Esophagus mucosa (tissue), 1 donor: ENCODE measurements at places on chromosomes 1 and 21.

DNA sequence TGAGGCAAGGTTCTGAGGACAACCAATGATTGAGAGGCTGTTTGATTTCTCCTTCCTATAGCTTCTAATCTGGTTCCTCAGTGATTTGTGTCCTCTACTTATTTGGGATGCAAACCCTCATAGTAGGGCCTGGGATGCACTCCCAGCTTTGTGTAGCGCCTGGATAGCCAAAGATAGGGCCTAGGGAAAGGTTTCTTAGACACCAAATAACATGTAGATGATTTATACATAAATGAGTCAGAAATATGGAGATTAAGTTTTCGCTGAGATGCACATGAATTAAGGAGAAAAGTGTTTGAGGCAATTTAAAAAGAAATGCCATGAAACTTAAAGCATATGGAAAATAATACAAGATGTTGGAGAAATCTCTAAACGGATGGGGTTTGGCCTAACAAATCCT lies 66.0 kb upstream of the LMO4 start:
- no peak for ATAC-seq

DNA sequence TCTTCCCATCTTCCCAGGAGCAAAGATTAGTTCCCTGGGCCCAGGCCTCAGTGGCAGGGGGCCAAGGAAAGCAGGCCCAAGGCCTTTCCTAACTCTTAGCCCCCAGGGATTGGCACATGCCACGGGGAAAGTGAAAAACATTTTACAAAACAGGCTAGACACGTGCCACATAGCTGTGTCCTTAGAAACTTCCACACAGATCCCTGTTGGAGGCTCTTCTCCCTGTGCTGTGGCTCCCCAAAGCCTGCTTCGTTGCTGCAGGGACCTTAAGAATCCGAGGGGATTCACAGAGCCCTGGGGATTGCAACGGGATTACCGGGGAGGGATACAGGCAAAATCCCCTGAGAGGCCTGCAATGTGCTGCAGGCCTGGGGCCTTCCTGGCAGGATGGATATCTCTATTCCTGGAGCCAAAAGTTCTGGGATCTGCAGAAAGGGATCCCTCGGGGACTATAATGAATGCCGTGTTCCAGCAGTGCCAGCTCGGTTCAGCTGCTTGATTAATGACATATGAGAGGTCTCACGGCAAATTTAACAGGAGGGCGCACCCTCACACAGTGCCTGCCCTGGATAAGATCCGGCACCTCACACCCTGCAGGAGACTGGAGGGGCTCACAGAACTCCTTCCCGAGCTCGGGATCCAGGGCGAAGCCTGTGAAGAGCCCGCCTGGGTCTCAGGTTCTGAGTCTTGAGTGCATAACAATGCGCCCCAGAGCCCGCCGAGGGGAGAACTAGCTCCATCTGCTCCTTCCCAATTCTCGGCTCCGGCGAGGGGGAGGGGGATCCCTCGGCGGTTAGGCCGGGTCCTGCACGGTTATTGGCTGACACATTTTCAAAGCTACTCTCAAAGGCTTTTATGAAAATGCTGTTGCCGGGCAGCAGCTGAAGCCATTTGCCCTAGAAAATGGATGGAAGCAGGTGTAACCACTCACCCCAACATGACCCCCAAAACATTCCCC lies 15.3 kb upstream of the RGS8 start:
- peak; percentile 38 for ATAC-seq

DNA sequence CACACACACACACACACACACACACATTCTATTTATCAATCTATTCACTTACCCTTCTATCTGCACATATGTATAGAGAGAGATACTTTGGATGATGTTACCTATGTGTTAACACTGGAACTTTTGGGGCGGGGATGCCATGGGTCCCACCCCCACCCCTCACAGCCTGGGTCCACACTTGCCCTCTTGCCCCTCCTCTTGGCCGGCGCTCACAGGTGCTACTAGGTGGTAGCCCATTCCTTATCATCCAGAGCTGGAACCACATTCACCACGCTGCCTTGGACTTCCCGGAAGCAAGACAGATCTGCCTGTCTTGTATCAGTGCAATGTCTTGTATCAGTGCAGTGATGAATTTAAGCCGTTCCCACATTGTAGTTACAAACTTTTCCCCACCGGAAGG lies 85.1 kb downstream of the LBR start:
- ATAC-seq, result no peak

GRCh38 chr1:24161270-24161669 lies 18.3 kb upstream of the IL22RA1 start:
- ATAC-seq, result peak; percentile 34

GRCh38 chr1:3899754-3900149 lies 320 bp downstream of the C1orf174 start:
- peak; percentile 0 for ATAC-seq

DNA sequence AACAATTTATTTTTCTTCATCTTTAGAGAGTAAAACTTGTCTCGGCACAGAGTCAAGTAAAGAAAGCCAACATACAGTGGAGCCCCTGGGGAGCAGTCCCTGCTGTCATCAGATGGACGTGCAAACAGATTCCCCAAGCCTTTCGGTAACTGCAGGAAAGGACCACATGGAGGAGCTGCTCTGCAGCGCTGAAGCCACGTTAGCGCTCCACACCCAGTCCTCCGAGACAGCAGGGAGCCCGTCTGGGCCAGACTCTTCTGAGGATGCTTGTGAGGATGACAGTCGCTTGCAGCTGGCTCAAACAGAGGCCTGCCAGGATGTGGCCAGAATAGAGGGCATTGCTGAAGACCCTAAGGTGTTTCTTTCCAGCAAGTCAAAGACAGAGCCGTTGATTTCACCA lies 77.1 kb upstream of the SCCPDH start:
- no peak for ATAC-seq

DNA sequence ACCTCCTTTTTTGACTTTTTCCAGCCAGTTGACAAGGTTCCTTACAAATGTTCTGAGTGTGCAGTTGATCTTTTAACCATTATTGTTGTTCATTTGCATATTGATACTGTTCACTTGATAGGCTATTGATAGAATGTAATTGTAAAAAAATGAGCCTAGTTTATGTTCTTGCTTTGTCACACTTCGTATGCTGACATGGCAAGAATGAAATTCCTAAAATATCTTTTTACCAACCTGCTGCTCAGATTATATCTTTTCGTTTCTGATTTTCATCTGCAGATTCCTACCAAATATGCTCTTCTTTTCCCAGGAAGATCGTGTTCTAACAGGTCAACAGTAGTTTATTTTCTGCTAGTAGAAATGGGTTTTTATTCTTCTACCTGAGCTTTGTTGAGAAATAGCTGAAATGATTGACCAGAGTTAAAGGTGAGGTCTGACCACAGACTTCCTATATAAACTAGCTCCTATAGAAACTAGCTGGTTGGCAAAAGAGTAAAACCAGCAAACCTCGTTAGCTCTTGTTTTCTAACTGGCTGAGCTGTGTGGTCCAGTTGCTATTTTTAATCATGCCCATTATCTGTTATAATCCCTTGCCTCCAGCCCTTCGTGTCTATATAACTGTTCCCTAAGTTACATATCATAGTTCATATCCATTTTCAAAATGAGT lies 174.8 kb downstream of the HS2ST1 start:
- no peak for ATAC-seq

- no peak for ATAC-seq
These were observed 12.2 kb downstream of the TFAP2E start for GRCh38 chr1:35585281-35585680.

- ATAC-seq, result no peak
These were observed 8.8 kb downstream of the KCND3 start for GRCh38 chr1:111980686-111981085.

DNA sequence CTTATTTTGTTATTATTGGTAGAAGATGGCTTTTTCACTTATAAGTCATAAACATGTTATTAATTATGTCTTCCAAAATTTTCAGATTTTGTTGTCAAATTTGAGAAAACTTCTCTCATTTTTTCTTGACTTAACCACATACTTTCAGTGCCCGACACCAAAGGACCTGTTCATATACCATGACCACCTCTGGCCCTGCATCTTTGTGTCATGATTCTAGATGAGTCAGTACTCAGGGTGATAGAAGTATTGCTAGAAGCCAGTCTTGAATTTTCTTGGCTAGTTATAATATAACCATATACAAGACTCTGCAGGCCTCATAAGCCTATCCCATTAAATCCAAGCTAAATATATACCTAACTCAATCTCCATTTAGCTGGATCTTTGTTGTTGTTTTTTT lies 35.4 kb upstream of the DPH5 start:
- ATAC-seq, result no peak

GRCh38 chr1:113533061-113533460 lies 142.7 kb downstream of the MAGI3 start:
- ATAC-seq, result no peak

DNA sequence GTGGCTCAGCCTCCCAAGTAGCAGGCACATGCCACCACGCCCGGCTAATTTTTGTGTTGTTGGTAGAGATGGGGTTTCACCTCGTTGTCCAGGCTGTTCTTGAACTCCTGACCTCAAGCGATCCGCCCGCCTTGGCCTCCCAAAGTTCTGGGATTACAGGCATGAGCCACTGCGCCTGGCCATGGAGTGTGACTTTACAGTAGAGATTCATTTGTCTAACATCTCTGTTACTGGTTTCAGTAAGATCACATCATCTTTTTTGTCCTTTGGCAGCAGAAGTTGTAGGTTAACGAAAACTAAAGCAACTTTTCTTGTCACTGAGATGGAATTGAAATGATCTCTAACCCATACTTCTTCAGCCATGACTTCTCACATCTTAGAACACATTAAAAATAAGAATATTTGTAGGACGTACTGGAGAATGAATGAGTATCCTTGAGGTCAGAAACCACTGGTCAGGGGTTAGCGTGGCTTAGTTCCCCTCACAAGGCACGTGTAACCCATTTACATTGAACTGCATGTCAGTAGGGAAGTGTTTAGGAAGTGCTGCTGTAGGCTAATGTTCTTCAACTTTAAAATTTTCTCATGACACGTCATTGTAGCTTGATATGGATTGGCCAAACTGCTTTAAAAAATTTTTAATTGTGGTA lies 75.9 kb downstream of the CAMTA1 start:
- ATAC-seq, result no peak

DNA sequence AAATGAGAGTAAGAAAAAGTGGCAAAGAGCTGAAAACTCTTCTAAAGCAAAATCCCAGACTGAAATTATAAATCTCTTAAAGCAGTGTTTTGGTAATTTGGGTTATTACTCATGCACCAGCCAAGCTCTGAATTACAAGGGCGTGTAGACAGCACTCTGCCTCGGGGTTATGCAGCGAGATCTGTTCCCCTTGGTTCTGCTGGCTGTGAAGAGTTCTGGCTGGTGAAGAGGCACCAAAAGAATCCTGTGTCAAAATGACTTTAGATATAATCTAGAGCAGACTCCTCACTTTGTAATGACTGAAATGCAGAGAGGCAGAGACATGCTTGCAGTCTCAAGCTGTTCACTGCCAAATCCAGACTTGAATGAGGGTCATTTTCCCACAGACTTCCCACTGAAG lies 461.8 kb upstream of the CXADR start:
- ATAC-seq, result peak; percentile 66

GRCh38 chr21:30189773-30190172 lies 23.2 kb upstream of the CLDN17 start:
- ATAC-seq, result no peak

DNA sequence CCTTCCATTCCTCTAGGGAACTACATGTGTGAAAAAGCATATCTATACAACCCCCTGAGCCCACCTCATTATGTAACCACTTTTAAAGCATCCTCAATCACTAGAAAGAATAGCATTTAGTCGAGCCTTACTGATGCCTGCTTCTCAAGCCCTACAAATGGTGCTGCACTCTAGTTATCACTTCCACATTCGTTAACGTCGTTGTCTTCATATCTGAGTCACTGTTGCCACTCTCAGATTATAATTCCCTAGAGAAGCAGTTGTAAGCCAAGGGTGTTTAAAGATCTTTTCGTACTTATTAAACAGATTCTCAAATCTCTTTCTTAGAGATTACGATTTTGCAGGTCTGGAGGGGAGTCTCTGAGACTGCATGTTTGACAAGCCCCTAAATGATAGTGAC lies 16.5 kb downstream of the ATP1B1 start:
- ATAC-seq, result no peak

- ATAC-seq, result no peak
These were observed 484.8 kb downstream of the BRINP3 start for GRCh38 chr1:189992856-189993255.

- ATAC-seq, result no peak
These were observed 4.4 kb downstream of the NTPCR start for GRCh38 chr1:232954594-232955365.

GRCh38 chr1:70486676-70487458 lies 75.8 kb downstream of the CTH start:
- ATAC-seq, result no peak

DNA sequence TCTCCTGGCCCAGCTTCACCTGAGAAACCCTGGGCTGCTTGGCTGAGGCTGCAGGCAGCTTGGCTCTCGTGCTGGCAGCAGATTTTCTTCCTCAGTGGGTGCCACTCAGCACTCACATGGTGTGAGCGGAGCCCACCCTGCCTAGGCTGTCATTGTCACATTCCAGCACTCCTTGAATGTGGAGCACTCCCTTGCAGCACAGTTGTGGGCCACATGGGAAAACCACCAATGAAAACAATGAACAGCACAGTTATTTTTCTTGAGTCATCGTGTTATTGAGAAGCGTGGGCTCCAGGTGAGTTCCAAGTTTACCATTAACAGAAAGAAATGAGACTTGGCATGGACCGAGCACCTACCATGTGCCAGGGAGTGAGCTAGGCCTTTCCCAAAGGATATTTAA lies 27.2 kb upstream of the TRIM67 start:
- ATAC-seq, result no peak

DNA sequence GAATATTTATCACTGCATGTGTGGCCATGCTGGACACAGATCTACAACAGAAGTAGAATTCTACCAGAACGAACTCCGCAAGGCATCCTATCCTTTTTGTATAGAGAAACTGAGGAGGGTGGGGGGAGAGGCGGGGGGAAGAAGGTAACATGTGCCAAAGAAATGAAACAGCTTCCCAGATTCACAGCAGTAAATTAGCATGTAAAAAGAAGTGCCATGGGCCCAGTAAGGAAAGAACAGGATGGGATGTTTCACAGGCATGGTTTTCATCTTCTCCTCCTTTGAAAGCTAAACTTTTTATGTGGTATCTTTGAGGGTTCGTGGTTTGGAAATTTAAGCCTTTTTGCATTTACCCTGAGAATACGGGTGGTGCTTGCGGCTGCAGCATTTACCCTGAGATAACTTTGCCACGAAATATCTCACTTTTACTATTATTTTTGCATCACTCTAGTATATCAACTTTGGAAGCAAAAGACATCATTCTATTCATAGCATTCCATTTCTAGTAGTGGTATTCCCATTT lies 168.9 kb downstream of the TPR start:
- no peak for ATAC-seq

GRCh38 chr21:33171616-33172169 lies 58.0 kb upstream of the IFNAR2 start:
- no peak for ATAC-seq

- no peak for ATAC-seq
These were observed 66.9 kb downstream of the MRPL37 start for GRCh38 chr1:54266908-54267307.

- ATAC-seq, result no peak
These were observed 21.3 kb upstream of the GRIK3 start for GRCh38 chr1:37055631-37056030.

GRCh38 chr1:160453443-160453842 lies 53.1 kb downstream of the VANGL2 start:
- ATAC-seq, result no peak
